NCI-H1092 (cell line): ENCODE measurements at places on chromosomes 1 and 21.

DNA sequence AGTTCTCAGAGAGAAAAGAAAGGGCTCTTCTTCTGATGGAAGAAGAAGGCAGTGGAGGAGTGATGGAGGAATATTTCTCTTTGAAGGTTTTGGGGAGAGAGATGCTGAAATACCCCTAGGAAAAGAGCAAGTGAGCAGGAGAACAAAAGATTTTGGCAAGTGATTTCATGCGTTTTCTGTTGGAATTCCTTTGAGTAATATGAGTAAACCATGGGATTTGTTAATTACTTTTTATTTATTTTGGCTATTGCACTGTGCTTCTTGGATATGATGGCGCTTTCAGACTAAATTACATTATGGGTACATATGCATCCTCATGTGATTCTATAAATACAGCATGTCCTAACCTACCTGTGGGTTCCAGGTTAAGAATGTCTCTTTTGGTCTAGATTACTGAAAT, 210.1 kb upstream of the PTGFR start:
- no peak for DNase-seq

- DNase-seq, result no peak
These were observed 173.1 kb upstream of the GALNT2 start for GRCh38 chr1:229893762-229894444.

GRCh38 chr1:202124142-202124541, 1.4 kb downstream of the GPR37L1 start:
- DNase-seq, result no peak

- DNase-seq, result peak; percentile 74
These were observed 124.5 kb downstream of the ZNF648 start for GRCh38 chr1:181936768-181937581.

DNA sequence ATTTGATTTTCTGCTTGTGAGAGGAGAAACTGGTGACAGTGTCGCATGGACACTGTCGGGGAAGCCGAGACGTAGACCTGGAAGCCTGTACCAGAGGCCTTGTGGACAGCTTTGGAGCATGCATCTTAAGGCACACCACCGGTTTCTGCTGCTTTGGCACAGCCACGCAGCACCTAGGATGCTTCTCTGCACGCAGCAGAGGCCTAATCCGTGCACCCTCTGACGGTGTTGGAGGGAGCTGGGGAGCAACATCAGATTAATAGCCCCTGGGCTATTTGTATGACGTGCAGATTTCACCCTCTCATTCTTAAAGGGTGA, 30.3 kb downstream of the TEX35 start:
- no peak for DNase-seq

GRCh38 chr21:26148840-26149354, 21.7 kb downstream of the APP start:
- no peak for DNase-seq

DNA sequence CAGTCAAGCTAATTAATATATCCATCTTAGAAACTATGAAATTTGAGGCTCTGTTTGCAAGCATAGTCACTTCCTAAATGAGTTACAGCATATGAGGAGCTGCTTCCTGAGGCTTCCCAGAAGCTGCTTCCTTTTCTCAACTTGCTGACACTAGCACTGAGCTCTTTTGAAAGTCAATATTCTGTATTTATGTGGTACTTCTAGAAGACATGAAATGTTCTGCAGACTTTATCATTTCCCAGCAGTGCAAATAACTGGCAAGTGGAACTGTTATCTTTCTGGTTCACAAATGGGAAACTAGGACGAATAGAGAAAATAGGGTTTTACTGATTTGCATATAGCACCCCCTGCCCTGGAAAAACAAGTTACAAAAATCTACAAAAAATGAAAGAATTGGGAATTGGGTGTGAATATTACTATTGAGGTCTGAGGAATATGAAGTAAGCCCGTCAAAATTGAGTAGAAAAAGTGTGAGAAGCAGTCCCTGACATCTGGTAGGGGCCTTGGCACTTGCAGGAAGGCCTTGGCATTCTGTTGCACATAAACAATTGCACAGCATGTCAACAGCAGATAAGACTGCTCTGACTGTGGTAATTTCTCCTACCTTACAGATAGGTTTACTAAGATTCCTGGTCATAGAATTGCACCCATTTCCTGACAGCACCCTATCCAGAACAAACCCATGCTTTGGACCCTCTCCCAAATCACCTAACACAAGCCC, 7.1 kb downstream of the GIPC2 start:
- no peak for DNase-seq
